ENCODE measurements at places on chromosomes 2 and 18.

- DNase-seq = no peak
Measured at GRCh38 chr2:69645031-69645431, 1.5 kb upstream of the AAK1 start.

DNA sequence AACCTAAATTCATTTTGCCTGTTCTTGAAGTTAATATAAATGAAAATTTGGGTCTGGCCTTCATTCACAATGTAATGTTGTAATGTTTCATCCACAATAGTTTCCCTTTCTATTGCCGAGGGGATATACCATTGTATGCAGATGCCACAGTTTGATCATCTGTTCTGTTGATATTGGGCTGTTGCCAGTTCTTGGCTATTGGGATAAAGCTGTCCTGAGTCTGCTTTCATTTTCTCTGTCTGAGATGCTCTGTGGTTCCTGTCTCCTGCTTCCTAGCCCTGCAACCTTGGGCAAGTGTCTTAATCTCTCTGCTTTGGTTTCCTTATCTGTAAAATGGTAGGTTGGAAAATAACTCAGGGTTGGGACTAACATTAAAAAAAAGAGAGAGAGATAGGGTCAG is 25.2 kb downstream of the B3GNT2 start:
- DNase-seq = no peak

DNA sequence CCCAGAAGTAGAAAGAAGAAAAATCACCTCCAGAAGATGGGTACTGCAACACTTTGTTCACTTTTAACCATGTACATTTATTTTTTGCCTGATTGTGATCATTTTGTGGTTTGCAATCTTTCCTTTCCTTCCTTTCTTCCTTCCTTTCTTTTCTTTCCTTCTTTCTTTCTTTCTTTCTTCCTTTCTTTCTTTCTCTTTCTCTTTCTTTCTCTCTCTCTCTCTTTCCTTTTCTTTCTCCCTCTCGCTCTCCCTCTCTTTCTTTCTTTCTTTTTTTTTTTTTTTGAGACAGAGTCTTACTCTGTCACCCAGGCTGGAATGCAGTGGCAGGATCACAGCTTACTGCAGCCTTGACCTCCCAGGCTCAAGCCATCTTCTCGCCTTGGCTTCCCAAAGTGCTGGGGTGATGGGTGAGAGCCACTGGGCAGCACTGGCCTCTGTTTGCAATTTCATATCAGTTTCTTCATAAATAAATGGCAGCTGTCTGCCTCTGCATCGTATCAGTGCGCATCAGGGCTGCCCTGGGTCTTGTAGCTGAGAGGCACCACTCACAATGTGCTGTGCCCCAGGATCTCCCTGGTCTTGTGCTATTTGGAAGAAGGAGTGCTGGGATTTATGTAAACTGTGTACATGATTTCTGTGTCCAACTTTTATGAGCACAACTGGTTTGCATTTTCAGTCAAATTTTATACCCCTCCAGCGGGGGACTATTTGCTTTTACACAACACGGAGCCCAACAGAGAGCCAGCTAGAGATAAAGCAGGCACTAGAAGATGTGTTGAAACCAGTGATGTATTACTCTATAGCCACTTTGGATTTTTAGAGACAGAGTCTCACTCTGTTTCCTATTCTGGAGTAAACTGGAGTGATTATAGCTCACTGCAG is 6.9 kb upstream of the LIMS2 start:
- DNase-seq = no peak

GRCh38 chr2:191333911-191334357 is 88.7 kb downstream of the MYO1B start:
- DNase-seq = no peak

GRCh38 chr2:177629357-177630024 is 236.9 kb downstream of the AGPS start:
- DNase-seq = no peak

- peak; percentile 34 for DNase-seq
Measured at GRCh38 chr2:46812361-46813019, 103.1 kb downstream of the MCFD2 start.

DNA sequence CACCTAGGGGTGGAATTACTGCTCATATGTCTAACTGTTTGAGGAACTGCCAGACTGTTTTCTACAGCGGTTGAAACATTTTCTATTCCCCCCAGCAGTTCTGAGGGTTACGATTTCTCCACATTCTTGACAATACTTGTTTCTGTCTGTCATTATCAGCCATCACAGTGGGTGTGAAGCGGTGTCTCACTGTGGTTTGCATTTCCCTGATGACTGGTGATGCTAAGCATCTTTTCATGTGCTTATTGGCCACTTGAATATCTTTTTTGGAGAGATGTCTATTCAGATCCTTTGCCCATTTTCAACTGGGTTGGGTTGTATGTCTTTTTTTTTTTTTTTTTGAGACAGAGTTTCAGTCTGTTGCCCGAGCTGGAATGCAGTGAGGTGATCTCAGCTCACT is 63.0 kb downstream of the ADNP2 start:
- no peak for DNase-seq

DNA sequence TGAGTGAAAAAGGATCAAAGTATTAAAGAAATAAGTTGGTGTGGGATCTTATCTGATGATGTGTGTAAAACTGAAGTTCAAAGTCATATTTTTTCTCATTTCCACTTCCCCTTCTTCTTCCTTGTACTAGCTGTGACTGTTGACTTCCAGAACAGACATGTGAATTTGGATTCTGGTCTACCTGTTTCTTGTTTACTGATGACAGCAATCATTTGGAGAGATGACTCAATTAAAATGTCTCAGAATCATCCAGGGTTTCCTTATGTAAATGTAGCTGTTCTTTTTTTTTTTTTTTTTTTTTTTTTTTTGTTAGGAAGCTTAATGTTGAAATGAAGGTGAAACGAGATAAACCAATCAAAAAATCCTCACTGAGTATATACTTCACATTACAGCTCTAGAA is 819.9 kb upstream of the PIK3C3 start:
- no peak for DNase-seq

DNA sequence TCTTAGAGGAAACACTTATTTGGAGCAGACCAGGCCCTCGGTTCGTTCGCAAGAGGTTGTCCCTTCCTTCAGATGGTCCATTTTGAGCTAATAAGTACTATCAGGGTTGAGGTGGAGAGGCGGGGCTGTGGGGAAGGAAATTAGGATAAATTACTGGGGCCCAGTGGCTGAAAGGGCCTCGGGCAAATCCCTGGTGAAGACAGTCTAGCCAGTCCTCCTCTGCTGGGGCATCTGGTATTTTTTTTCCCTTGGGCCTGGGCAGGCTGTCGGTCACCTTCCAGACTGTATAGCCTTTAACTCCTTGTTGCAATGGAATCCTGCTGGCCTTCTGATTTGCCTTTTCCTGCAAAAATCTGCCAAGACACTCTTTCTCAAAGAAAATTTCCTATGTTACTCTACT is 1.7 kb upstream of the MYO3B start:
- peak; percentile 84 for DNase-seq
